LNCaP clone FGC (cell line): ENCODE measurements at places on chromosomes 2 and 18.

GRCh38 chr2:149877074-149877473 is 289.5 kb upstream of the MMADHC start:
- DNase-seq: no peak

DNA sequence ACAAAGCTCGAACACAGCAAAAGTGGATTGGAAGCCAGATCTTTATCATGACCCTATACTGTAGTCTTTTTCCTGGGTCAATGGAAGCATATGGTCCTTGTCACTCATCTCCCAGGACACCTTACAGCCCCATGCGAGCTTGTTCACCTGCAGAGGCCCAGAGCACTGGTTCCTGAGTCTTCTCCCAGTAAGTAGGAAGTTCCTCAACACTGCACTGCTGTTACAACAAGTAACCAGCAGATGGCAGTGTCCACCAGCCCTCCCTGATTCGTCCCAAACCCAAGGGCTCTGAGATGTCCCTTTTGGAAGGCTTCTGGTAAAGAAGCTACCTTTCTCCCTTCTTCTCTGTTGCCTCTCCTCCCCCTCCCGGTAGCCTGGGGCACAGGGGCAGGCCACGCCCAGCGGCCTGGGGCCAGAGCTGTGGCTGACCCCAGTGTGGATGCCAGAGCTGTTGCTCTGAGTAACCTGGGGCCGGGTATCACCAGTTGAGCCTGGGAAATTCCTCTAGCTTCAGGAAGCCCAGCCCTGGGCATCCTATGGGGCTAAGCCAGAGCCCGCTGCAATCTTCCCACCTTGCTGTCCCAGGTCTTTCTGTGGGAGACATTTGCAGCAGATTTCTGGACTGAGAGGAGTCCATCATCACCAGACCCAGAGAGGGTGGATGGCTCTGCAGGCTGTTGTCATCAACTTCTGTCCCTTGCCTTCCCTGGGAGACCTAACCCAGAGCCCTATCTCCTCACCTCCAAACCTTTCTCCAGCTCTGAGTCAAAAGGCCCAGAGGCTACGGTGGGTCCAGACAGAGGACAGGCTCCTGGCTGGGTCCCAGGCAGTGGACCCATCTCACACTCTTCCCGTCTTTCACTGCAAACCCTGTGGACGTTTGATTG is 5.3 kb upstream of the GDF7 start:
- peak; percentile 38 for DNase-seq

DNA sequence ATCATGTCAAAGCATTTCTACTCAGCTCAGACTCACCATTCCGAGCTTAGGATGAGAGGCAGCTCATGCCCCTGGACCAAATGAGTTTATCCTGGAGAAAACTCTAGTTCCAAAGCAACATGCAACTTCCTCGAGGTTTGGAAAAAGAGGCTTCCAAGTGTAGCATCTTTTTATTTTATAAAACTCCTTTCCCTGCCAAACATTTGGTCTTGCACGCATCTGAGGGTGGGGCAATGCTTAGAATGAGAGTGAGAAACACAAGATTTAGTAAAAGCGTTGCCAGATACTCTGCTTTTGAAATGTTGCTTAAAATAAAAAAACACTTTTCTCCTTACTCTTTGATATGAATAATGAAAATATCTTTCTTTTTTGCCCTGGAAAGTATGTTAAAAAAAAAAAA is 151.5 kb downstream of the NCKAP5 start:
- DNase-seq: no peak

DNA sequence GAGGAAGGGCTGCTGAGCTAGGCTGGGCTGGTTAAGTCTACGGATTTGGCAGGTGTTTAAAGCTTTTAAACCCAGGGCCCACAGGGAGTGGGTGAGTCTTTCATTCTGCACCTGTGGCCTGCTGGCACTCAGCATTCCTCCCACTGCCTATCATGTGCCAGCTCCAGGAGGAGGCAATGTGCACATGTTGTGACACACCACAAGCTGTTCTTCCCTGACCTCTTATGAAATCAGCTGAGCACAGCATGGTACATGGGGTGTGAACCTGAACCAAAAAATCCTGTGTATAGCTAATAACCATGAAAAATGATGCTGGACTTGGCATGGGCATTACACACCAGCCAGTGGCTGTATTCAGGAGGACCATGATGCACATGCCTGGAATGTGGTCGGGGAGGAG is 297.9 kb upstream of the MMADHC start:
- DNase-seq: no peak

DNA sequence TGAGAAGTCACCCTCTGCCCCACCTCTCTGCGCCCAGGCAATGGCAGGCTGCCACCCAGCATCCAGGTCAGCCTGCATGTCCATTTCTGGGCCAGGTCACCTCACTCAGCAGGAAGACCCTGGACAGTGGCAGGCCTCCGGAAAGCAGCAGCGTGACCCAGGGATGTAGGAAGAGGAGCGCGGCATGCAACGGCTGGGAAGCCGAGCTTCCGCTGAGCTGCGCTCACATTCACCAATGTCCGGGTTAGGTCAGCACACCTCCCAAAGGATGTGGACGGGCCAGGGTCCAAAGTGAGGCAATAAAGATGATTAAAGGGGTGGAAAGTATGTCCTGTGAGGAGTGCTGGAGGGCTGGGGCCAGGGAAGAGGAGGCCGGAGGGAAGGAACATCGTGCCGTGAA is 174.5 kb downstream of the CTIF start:
- no peak for DNase-seq

GRCh38 chr2:98777076-98777475 is 46.1 kb upstream of the MGAT4A start:
- DNase-seq: no peak

- DNase-seq: no peak
Measured at GRCh38 chr2:47636176-47636575, 146.8 kb upstream of the MSH6 start.

GRCh38 chr2:221767106-221768012 is 195.3 kb upstream of the EPHA4 start:
- DNase-seq: no peak

DNA sequence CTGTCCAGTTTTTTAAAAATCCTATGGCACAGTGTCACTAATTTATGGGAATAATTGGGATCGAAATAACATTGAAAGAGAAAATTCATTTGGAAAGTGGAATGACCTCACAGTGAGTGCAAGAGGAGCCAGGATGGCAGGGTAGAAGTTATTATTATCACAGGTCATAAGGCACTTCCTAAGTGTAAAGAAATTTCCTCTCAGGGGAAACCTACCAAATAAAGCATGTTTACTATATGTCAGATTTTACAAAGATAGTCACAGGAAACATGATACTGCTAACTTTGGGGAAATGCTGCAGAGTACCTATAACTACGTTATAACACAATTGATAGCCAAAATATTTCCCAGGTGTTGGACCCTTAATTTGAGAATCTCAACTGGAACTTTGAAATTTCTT is 226.3 kb upstream of the SMAD7 start:
- no peak for DNase-seq

DNA sequence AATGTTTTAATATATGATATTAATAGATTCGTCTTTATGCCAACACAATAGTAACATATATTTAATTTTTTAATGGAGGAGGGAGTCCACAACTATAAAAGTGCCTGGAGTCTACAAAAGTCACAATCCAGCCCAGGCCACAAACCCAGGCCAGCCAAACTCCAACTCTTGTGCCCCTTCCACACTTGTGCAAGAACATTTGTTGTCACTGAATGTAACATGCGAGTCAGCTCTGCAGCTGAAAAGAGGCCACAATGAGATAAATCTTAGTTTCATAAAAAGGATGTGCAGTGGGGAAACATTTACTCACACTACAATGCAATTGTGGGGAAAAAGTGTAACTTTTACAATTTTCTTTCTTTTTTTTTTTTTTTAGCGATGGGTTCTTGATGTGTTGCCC is 110.8 kb downstream of the MCFD2 start:
- no peak for DNase-seq

GRCh38 chr2:110869472-110870446 is 137.4 kb downstream of the ACOXL start:
- DNase-seq: no peak

GRCh38 chr18:22814329-22814703 is 118.8 kb upstream of the RBBP8 start:
- DNase-seq: no peak

GRCh38 chr2:124610866-124611265 is 585.8 kb downstream of the CNTNAP5 start:
- no peak for DNase-seq

DNA sequence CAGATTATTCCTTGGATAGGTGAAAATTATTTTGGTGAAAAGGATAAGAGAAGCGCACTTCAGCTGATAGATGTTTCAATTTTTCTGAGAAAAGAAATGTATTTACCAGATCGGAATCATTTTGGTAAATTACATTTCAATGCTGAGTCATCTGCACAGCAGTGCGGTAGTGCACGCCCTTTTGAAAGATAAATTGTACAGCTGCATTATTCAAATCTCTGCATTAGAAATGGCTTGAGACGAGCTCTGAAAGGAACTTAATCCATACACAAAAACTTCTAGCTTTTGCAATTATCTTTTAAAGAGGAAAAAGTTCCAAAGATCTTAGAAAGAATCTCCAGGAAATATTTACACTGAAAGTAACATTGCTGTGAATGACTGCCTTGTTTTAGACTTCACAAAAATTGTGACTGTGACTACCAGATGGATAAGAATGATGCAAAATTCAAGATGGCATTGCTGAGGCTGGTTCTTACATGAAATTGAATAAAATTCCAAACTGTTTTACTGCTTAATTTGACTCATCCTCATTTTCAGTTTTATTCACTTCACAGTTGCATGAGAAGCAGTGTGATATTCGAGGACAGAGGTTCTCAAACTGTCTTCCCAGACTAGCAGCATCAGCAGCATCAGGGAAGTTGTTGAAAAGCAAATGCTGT is 161.7 kb downstream of the RND3 start:
- no peak for DNase-seq

- DNase-seq: no peak
Measured at GRCh38 chr2:202203348-202203747, 35.0 kb downstream of the SUMO1 start.

DNA sequence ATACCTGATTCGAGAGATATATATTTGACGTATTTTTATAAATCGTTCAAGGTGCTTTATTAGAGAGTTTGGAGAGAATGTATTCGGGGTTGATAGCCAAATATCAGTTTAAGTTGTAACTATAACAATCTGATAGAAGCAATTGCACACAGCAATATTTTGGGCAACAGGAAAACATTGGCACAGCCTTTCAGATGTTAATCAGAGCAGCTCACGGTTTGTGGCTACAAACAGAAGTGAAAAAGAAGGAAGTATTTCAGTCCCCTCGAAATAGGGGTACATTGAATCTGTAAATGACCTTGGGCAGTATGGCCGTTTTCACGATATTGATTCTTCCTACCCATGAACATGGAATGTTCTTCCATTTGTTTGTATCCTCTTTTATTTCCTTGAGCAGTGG is 20.6 kb downstream of the SERPINB10 start:
- DNase-seq: peak; percentile 14

GRCh38 chr2:30796699-30797098 is 10.5 kb downstream of the CAPN13 start:
- no peak for DNase-seq

GRCh38 chr2:24893934-24894333 is 26.1 kb downstream of the ADCY3 start:
- DNase-seq: no peak

DNA sequence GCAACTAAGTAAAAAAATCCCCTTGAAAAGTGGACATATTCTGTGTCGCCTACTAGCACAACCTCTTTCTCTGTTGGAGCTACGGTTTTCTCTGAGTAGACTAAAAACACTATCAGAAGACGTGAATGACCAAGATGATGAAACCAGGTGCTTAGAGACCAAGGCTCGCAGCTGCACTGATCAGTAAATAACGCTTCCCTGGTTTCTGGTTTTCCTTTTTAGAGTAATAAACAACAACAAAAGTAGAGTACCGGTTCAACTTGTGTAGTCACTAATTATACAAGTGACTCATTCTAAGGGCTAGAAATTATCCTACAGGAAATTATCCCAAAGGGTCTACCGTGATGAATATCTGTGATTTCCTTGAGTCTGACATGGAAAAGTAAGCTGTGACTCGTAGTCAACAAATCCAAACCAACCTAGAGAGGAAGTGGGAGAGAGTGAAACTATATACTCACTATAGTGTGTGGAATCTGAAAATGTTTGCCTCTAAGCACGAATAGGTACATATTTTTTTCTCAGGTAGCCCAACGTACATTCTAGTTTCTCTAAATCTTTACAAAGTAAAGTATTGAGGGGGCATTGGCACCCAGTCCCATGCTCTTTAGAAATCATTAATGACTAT is 17.8 kb downstream of the RASGRP3 start:
- DNase-seq: no peak

DNA sequence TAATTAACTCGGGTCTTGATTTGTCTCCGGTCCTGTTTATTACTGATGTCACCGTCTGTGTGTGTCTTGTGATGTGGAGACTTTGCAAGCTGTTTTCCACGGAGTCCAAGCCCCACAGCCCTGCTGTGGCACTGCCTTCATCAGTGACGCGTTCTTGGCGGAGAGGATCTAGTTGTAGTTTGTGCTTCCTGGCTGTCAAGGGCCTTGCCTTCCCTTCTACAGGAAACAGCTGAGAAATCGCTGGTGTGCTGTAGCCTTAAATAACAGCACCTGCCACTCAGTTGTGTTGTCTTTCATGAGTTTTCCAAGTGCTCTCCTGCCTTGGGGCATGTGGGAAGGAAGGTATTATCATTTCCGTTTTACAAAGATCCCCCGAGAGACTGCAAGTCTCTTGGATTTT is 26.3 kb downstream of the CTIF start:
- no peak for DNase-seq

- DNase-seq: no peak
Measured at GRCh38 chr18:31825772-31826171, 65.1 kb upstream of the SLC25A52 start.

GRCh38 chr18:8001711-8002301 is 434.7 kb downstream of the PTPRM start:
- no peak for DNase-seq

GRCh38 chr2:234459401-234460009 is 37.4 kb downstream of the ARL4C start:
- DNase-seq: no peak

- peak; percentile 61 for DNase-seq
Measured at GRCh38 chr2:235588750-235589149, 94.9 kb downstream of the AGAP1 start.

GRCh38 chr2:208466151-208466919 is 59.7 kb downstream of the PTH2R start:
- no peak for DNase-seq
